ENCODE measurements at places on chromosomes 16 and 17.

GRCh38 chr16:30570636-30571444, 674 bp downstream of the ZNF688 start:
- no peak for DNase-seq

GRCh38 chr16:27751233-27751632, 201.3 kb downstream of the KATNIP start:
- no peak for DNase-seq

GRCh38 chr17:34163646-34164045, 91.4 kb upstream of the CCL2 start:
- no peak for DNase-seq

DNA sequence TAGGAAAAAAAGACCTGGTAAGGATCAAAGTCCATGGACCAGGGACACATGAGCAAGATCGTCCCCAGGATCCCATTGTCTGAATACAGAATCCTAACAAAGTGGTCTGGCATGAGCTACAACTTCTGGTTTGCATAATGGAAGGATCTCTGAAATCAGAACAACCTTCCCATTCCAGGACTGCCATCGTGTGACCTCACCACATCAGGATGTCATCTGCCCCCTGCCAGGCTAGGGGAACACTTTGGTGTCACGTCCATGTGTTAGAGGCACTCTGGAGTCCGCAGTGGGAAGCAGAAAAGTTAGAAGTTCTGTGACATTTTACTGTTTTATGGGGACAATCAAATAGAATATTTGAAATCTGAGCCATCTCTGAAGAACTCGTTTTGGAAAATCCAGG, 160.7 kb downstream of the RGS9 start:
- DNase-seq = no peak

DNA sequence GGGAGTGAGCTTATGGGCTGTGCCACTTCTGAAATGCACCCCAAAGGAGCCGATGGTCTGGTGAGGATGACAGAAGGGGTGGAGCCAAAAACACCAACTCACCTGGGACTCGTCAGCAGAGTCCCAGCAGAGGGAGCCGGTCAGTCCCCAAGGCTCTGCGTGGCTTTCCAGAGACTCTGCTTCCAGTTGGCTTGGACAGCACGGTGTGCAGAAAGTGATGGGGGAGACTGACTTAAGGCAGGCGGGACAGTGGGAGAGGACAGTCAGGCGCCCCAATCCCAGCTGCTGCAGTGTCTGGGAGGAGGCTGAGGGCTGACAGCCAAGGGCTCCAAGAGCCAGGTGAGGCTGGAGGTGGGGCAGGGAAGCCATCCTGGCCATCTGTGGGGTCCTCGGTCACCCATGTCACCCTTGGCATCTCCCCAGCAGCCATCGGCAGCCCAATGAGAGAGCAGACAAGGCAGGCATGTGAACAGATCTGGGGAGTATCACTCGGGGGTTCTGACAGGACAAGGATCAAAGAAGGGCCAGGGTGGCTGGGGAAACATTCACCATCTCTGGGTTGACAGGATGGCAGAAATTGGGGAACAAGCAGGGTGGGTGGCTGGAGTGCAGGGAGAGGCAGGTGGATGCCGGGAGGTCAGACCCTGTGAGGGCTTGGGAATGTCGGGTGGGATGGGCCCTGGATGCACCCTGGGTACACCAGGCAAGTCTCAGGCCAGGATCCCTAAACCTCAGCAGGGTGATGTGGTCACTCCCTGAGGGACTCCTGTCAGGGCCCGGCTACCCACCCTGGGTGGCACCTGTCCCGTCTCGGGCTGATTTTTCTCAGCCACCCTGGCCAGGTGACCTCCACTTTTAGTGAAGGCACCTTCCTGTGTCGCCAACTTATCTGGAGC, 8.9 kb upstream of the KRTAP17-1 start:
- no peak for DNase-seq

DNA sequence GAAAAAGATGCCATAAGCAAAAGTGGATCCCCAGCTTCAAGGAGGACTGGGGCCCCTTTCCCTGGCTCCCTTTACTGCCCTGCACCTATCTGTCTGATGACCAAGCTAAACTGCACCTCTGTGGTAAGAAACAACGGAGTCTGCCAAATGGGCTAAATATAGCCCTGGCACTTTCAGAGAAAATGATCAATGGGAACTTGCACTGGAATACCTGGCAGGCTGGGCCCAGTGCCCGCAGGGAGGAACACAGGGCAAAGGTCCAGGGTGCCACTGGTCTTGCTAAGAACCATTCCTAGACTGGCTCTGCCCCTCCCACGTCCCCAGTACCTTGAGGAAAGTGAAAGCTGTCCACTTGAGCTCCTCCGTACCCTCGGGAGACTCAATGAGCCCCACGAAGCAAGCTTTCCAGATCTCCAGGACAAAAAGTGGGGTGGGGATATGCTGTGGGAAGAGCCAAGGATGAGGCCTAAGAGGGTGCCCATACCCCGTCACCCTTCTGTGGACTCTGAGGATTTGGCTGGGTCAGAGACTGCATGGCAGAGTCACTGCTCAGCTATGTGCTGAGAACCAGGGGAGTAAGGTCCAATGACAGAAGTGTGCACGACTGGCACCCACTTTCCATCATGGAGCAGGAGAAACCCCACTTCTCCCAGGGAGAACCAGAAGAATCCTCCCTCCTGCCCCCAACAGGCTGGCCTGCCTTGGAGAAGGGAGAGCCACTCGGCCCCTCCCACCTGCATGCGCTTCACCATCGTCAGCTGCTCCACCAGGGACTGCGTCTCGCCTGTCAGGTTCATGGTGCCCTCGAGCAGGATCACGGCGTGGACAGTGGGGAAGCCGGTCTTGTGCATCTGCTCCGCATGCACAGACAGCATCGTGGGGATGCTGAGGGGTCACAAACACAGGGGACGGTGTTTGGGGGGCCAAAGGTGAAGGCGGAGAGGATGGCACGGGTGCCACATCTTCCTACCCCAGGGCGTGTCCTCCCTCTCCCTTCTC, 17.4 kb downstream of the CSF3 start:
- no peak for DNase-seq
